Epithelial cell of umbilical artery (primary cell): ENCODE measurements at places on chromosomes 1 and 21. TPM values are rescaled to one million over a fixed set of nuclear protein-coding genes. Genes with fewer than 3 reads are reported as not detected.

The PLA2G4A gene
- total RNA-seq = 10.6 and 23.4 TPM in 2 replicates

The NEGR1 gene
- 3.6 and 3.8 TPM in 2 replicates for total RNA-seq

The MRAP gene
- not detected in 2 replicates for total RNA-seq

The ARHGEF2 gene
- total RNA-seq = 46.4 and 86.9 TPM in 2 replicates

The ANGPTL1 gene
- total RNA-seq = 0.32 and 3.8 TPM in 2 replicates

The OR2L5 gene
- total RNA-seq = not detected in 2 replicates

The UCHL5 gene
- 38.3 and 40.3 TPM in 2 replicates for total RNA-seq

The CCDC24 gene
- total RNA-seq = 1.9 and 2.6 TPM in 2 replicates

The WLS gene
- total RNA-seq = 90.9 and 116 TPM in 2 replicates

The AQP10 gene
- under 0.01 TPM in 1 of 2 replicates, not detected in the other for total RNA-seq

The FCRL4 gene
- not detected in 2 replicates for total RNA-seq

The TGFB2 gene
- total RNA-seq = 6.8 and 25.4 TPM in 2 replicates

The SLFNL1 gene
- total RNA-seq = 0.46 TPM in 1 of 2 replicates, not detected in the other

The PLEKHA6 gene
- 1.9 and 2.4 TPM in 2 replicates for total RNA-seq
